ENCODE measurements at places on chromosomes 1 and 21.
A peak's percentile ranks its signal among the peaks of the same experiment; 100 is the strongest.

DNA sequence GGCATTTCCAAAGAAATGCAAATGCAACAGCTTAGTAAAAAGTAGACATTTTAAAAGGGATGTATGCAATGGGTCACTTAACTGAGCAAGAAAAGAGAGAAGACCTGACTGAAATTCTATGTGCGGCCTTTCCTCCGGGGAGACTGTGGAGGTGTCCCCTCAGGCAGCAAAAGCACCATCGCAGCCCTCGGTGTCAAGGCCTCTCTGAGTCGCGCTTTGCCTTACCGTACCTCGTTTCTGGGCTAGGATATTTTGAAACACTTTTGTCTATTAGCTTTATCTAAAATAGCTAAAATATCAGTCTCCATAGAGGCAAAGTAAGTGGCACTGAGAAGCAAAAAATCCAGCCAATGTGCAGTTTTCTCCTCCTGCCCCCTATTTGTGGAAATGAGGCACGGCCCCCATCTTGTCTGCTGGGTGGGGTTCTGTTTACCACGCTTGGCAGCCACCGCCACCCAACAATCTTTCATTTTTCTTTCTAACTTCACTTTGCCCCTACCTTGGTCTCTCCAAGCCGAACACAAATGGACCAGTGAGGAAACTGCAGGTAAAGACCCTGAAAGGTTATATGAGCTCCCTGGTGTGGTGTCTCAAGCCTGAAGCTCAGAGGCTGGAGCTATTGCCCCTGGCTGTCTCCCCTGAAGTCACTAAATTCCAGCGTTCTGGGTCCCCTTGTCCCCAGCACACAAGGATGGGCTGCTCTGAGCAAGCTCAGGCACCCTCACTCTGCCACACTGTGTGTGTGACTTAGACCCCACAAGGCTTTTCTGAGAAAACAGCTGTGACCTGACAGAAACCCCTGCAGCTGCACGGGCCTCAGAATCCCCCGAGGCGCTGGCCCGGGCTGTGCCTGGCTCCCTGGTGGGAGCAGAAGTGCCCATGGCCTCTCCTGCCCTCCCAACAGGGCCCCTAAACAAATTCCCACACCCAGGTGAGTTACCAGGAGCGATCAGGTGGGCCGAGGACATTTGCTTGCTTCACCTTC lies 1.6 kb downstream of the CD247 start:
- DNase-seq = no peak

DNA sequence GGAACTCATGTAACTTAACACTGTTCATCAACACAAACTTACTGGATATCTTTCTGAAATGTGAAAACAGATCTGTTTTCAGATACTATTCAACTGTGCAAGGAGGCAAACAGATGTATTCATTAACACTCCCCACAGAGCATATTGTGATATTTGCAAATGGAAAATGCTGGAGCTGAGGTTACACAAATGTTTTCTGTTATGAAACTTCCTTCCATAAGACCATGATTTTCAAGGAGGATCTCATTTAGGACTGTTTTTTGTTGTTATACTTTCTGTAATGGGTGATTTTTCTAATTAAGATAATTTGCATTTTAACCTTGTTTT lies 56.1 kb downstream of the GABPA start:
- no peak for DNase-seq

DNA sequence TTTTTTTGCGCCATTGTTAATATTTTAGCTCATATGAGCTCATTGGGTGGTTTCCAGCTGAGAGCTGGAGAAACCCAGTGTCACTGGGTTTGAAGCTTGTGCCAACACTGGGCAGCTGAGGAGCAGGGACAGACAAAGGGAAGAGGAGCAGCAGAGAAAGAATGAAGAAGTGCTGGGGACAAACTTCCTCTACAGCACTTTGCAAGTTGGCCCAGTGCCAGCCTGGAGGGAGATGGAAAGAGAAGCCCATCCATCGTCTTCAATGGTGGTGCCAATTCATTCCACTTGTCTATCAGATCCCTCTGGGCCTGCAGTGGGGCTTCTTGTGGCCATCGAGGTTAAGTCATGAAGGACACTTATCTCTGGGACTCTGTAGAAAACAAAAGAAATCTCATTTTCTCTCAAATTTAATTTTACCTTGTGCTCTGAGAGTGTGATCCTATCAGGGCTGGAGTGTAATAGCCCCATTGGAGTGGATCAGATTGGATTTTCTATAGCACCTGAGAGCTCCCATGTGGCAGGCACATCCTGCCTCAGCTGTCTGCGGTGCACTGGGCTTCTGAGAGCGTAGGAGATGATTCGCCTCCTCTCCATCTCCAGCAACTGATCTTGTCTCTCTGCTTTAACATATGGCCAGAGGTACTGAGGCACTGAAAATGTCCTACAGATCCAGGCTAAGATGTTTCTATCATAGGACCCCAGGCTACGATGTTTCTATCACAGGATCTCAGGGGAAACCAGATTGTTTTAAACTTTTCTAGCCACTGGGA lies 114.7 kb downstream of the TNR start:
- DNase-seq = no peak

- no peak for DNase-seq
Measured at GRCh38 chr1:171985639-171986038, 144.3 kb downstream of the DNM3 start.

- DNase-seq = peak; percentile 20
Measured at GRCh38 chr1:151693057-151693651, 23.4 kb downstream of the CELF3 start.

DNA sequence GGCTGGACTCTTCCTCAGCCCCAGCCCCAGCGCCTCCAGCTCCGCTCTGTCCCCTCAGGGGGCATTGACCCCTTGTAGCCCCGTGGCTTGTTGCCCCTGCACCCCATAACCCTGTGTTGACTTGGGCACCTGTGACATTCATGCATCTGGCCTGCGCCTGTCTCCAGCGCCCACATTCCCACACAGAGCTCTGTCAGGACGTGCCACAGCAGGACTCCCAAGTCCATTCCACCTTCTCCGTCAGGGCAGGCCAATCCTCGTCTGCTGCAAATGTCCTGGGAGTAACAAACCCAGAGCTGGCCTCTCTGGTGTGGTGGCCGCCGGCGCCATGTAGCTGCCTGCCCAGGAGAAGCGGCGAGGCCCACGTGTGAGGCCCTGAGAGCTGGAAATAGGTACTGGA lies 60.6 kb downstream of the AGPAT3 start:
- no peak for DNase-seq

GRCh38 chr1:207298636-207299398 lies 22.7 kb upstream of the CD55 start:
- no peak for DNase-seq

- no peak for DNase-seq
Measured at GRCh38 chr1:184708084-184708676, 46.5 kb downstream of the EDEM3 start.

GRCh38 chr1:154998818-154999570 lies 3.6 kb upstream of the ZBTB7B start:
- DNase-seq = no peak

DNA sequence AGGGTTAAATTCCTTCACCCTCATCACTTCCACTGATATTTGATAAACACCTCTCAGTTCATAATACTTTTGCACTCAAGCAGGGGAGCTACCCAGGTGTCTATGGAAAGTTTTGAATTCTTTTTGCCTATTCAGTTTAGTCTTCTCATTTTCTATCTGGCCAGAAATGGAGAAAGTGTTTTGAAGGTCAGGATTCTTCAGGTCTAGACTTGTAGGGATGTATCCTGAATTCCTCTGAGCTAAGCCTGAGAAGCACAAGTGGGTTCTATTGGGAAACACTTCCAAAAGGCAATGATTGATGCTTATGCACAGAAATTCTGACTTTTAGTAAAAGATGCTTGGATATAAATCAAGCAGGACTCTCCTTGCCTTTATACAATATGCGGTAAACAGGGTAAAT lies 217.8 kb upstream of the HOOK1 start:
- no peak for DNase-seq

- DNase-seq = no peak
Measured at GRCh38 chr1:54994355-54994990, 4.3 kb upstream of the BSND start.

GRCh38 chr1:116465477-116465844 lies 92.4 kb downstream of the ATP1A1 start:
- DNase-seq = no peak

GRCh38 chr21:31607791-31608190 lies 51.7 kb upstream of the SOD1 start:
- DNase-seq = no peak

GRCh38 chr1:178847396-178847849 lies 23.5 kb downstream of the ANGPTL1 start:
- peak; percentile 10 for DNase-seq

DNA sequence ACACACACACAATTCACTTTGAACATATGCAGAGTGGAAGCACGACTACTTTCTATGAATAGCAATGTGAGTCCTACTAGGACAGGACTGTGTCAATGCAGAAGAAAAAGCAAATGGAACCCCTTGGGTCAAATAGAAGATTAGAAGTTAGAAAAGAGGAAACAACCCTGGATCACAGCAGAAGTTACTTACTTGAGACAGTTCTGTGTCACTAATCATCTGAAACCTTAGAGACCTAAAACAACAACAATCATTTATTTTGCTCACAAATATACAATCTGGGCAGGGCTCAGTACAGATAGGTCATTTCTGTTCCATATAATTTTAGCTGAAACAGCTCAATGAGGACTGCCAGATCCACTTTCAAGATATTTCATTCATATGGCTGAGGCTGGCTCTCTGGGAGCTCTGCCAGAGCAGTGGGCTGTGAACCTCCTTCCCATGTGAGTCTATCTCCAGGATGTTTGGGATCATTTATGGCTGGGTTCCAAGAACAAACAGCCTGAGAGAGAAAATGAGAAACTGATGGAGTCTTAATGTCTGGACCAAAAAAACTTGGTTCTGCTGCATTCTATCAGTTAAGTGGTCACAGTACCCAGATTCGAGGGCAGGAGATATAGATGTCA lies 42.5 kb upstream of the IL10 start:
- DNase-seq = peak; percentile 21

DNA sequence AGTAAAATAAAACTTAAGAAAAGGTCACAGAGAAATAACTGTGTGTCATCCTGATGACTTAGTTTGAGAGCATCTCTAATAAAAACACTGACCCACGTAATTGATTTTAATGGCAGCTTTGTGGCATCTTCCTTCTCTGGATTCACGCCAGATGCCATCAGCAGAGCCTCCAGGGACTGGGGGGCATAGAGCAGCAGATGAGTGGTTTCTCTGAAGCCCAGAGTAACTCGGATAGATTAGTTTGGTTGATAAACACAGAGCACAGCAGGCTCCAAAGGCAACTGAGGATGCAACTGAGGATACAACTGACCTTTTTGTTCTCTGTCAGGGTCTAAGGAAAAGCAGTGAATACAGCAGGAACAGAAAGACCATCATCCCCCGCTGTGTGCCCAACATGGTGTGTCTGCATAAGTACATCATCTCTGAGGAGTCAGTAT lies 180.8 kb downstream of the RPS6KC1 start:
- no peak for DNase-seq

DNA sequence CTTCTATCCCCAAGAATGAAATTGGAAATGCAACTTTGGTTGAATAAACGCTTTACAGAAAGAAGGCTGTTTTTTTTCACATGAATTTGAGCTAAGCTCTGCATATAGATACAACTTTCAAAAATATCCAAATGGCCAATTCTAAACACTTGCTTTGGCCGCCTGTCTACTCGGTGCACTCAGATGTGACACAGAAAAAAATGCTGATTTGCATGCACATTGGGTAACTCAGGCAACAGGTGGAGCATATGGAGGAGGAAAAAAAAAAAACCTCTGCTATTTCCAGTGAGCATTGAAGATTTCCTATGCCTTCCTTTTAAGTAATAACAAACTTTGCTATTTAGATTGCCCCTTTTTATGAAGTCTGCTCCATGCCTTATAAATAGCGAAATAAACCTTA lies 262.5 kb downstream of the GRIK1 start:
- DNase-seq = no peak

DNA sequence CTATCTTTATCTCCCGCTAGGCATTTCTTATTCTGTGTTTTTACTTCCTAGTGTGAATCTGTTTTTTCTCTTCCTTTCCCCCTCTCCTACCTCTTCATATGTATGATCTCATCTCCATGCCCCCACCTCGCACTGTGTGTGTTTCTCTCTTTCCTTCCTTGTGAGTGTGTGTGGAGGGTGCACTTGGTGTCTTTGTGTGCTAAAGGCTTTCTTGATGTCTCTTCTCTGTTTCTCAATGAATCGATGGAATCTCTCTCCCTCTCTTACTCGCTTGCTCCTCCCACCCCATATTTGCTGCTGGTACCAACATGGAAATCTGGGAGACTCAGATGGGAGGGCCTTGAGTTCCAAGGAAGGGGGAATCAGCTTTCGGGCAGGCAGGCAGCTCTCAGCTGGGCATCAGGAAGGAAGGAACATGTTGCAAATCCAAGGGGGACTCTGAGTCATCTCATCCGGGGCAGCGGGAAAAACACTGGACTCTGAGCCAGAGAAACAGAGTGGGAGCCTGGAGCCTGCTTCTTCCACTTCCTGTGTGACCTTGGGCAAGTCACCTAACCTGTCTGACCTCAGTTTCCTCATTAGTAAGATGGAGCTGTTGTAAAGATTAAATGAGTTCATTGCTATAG lies 147.5 kb downstream of the PTPRU start:
- no peak for DNase-seq

GRCh38 chr1:174276087-174276486 lies 116.8 kb downstream of the RABGAP1L start:
- DNase-seq = no peak

GRCh38 chr1:110903853-110904500 lies 31.0 kb downstream of the CD53 start:
- no peak for DNase-seq

DNA sequence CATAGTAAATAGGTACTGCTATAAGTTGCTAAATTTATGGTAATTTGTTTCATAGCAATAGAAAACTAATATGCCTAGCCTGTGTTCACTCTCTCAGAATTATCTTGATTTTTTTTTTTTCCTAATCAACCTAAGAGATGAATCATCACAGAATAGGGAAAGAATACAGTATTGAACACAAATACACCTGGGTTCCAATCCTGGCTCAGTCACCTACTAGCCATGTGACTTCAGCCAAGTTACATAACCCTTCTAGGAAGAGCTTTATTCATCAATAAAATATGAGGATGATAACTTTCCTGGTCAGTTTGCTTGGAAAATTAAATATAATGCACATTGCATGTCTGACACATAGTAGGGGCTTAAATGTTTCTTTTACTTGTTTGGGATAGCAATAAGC lies 279.5 kb downstream of the FOXD2 start:
- no peak for DNase-seq

DNA sequence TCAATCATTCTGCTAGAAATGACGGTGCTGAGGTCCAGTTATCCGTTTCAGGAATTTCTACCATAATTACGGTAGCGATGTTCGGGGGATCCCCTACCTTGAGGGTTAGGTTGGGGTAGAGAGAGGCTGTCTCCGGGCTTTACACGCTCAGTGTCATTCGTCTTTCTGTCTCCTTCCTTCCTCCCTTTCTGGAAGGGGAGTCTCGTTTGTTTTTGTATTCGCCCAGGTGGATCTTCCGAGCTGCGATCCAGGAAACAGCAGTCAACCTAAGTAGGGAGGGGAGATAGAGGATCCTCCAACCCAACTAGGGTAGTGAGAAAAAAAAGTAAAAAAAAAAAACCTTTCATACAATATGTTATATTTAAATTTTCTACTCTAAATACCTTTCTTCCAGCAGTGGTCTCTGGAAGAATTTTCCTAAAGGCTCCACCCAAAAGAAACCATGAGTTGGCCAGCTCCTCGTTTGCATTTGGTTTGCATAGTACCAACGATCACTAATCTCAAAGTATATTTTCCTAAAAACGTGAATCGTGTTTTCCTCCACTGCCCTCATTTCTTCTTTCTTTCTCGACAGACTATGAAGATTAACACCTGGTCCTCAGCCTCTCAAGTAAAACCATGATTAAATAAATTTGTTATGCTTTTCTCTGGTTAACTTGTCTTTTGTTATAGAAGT lies 611 bp upstream of the PIK3C2B start:
- no peak for DNase-seq

GRCh38 chr1:12132078-12132477 lies 34.7 kb upstream of the TNFRSF1B start:
- DNase-seq = peak; percentile 62
